Central memory CD8-positive, alpha-beta T cell (primary cell): ENCODE measurements at places on chromosomes 3 and 15.

DNA sequence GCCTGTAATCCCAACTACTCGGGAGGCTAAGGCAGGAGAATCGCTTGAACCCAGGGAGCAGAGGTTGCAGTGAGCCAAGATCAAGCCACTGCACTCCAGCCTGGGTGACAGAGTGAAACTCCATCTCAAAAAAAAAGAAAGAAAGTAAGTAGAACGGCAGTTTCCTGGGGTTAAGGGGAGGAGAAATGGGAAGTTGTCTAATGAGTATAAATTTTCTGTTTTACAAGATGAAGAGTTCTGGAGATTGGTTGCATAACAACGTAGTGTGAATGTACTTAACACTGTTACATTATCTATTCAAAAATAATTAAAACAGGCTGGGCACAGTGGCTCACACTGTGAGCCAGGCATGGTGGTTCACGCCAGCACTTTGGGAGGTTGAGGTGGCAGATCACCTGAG, 45.4 kb downstream of the GRK7 start:
- no peaks in the 10 kb centered on the region for H3K36me3 ChIP-seq
- H3K4me1 ChIP-seq = no peaks in the 10 kb centered on the region
- no peak overlapping the region for H3K27ac ChIP-seq
- no peaks in the 10 kb centered on the region for H3K27me3 ChIP-seq

- DNase-seq = peak; percentile 29
- peak overlapping the region; percentile 68 for H3K27ac ChIP-seq
- H3K4me3 ChIP-seq = peak overlapping the region; percentile 86
- no peaks in the 10 kb centered on the region for H3K27me3 ChIP-seq
- peaks cover 10% of the 10 kb centered on the region for H3K36me3 ChIP-seq
- H3K4me1 ChIP-seq = peaks cover 29% of the 10 kb centered on the region
Observed at GRCh38 chr3:49803465-49804140, 542 bp downstream of the INKA1 start.

GRCh38 chr3:50204804-50205412, at the start of gene SLC38A3:
Gene SLC38A3 (plus strand): TSS chr3:50205271. CDS start chr3:50214200, 8,929 bp downstream.
- H3K4me1 ChIP-seq = no peaks in the 10 kb centered on the region
- H3K4me3 ChIP-seq = peak within 1 kb of the TSS; percentile 6
- DNase-seq = no peak

- H3K27me3 ChIP-seq = no peaks in the 10 kb centered on the region
- no peaks in the 10 kb centered on the region for H3K4me1 ChIP-seq
- H3K36me3 ChIP-seq = peaks cover 15% of the 10 kb centered on the region
- no peak for DNase-seq
- no peak overlapping the region for H3K4me3 ChIP-seq
Observed at GRCh38 chr3:108189440-108189839, 32.8 kb downstream of the IFT57 start.
